ENCODE measurements at places on chromosomes 6 and 20.

- DNase-seq: no peak
Observed at GRCh38 chr6:30216096-30216495, 2.9 kb upstream of the TRIM26 start.

DNA sequence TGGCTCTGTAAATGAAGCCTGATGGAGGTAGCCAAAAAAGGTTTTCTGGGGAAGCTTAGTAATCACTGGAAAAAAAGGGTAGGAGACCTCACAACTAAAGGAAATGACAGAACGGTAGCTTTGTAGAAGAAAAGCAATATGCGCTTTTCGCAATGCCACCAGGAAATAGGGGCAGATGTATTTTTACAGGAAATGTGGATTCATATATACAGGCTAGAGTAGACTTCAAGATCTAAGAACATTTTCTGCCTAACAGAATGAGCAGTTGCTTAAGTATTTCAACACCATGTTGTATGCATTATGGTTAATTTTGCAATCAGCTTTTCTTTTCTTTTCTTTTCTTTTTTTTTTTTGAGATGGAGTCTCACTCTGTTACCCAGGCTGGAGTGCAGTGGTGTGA, 219.6 kb downstream of the CD83 start:
- no peak for DNase-seq

GRCh38 chr6:35161266-35161665, 20.1 kb upstream of the TCP11 start:
- DNase-seq: no peak

GRCh38 chr6:166173281-166173951, 5.8 kb upstream of the TBXT start:
- DNase-seq: peak; percentile 38

GRCh38 chr6:3696525-3697088, 54.9 kb downstream of the PXDC1 start:
- peak; percentile 28 for DNase-seq
